ENCODE measurements at places on chromosomes 11 and 22.

DNA sequence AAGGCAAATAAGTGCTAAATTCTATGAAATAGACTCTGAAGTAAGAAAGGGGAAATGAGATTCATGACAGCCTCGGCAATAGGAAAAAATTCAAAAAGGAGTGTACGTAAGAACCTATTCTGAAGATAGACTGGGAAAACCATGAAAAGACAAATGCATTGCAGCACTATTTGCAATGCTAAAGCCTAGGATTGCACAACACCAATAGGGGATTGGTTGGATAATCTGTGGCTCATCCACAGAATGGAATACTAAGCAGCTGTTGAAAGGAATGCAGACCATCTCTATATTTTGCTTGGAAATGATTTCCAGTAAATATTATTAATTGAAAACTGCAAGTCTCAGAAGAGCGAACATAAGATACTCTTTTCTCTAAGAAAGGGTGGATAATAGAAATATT, 91.7 kb upstream of the CLMP start:
- DNase-seq, result no peak

- DNase-seq, result no peak
Measured at GRCh38 chr11:46357483-46357936, 10.2 kb downstream of the DGKZ start.

DNA sequence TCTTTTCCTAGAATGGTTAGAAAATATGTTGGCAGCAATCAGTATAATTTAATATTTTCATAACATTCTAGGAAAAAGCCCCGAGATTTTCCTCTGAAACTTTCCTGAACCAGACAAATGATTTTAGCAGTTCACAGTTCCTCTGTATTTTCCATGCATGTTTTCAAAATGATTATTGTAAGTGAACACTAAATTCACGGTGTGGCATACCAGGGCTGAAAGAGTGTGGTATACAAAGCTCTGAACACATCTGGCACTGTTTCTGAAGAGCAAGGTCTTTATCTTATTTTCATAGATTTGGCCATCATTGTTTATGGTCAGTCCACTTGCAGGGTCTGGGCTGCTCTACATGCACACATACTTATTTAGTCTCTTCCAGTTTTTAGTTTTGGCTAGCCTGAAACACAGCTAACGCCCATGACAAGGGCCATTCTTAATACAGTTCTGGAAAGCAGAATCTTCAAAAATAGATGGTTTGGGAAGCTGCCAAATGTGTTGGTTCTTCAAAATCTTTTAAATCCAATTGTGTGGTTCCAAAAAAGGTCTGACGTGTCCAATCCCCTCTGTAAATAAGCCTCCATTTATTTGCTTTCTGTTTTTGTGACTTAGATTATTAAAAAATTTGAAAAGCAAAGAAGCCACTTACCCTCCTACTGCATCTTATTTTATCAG, 7.9 kb upstream of the GAB2 start:
- DNase-seq, result no peak

DNA sequence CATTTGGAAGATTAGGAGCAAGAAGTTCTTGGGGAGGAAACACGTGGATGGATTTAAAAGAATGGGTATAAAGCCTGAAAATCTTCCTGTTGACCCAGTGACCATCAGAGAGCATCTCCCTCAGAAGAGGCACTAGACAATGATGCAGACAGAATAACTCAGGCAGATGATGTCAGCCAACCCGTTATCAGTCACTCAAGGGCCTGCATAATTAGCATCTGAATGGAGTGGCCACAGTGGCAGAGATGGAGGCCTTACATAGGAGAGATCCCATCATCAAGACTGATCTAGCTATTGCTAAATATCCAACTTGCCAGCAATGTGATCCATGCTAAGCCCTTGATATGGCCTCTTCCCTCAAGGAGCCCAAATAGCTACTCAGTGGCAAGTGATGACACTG, 70.7 kb upstream of the CD82 start:
- DNase-seq, result no peak

- no peak for DNase-seq
Measured at GRCh38 chr11:2088746-2089535, 50.2 kb downstream of the IGF2 start.

GRCh38 chr22:27609451-27609888, 192.1 kb downstream of the MN1 start:
- DNase-seq, result no peak

DNA sequence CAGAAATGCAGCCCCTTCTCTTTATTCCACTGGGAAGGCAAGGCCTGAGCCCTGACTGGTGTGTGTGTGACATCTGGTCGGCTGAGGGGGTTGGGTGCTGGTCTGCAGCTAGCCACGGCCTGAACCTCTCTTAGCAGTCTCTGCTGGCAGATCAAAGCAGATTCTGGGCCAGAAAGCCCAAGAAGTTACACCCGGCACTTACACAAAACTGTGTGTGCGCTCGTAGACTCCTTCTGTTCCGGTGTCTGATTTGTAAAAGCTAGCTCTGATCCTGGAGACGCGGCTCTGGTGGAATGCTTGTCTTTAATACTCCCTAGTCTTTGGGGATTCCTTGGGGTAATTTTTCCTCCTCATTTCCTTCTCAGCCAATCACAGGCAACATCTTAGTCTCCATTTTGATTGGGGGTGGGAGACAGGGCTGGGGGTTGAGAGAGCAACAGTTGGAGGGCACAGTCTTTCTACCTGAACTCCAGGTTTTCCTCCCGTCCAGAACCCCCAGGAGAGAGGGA, 5.5 kb downstream of the PKNOX2 start:
- DNase-seq, result no peak

DNA sequence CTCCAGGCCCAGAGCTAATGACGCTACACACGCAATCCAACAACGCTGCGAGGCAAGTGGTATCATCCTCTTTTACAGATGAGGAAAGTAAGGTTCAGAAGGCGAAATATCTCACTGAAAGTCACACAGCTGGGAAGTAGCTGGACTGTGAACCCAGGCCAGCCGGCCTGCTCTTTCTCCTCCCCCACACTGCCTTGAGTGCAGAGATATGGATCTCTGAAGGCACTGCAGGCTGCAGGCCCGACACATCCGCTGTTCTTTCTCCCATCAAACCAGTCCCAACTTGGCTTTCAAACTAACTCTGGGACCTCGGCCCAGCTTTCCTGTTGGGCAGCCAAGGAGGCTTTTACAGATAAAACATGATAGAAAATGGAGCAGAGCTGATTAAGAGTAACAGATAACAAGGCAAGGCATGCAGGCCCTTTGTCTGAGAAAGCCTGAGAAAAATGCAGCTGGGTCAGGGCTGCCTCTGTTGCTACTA, 64.0 kb upstream of the PTPRJ start:
- DNase-seq, result no peak

- DNase-seq, result no peak
Measured at GRCh38 chr11:29300420-29300819, 716.4 kb downstream of the KCNA4 start.

DNA sequence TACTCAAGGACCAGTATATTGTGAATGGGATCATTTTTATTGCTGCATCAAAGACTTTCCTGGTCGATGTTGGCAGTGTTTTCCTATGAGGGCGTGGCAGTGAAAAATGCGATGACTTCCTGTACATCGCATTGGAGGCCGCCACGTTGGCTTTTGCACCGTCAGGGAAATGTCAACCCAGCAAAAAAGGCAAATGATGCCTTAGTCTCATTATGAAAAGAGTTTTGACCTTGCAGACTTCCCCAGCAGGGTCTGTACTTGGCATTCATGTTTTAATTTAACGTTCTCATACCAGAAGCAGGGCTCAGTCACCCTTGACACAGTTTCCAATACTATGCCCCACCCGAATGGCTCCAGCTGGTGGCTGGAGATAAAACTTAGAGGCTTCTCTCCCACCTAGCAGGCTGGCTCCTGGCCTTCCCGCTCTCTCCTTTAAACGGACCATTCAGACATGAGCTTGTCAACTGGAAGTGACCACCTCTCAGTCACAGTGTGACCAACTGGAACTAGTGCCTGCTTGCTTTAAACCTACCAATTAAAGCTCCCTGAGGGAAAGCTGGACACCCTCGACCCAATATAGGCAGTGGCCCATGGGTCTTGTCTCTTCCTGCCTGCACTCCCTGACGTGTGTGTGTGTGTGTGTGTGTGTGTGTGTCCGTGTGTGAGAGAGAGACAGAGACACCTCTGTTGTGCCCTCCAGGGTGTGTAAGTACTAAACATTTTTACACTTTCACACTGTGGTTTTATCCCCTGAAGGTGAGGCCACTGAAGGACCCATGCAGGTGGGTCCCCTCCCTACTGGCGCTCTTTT, 8.7 kb upstream of the GDPD5 start:
- DNase-seq, result no peak

DNA sequence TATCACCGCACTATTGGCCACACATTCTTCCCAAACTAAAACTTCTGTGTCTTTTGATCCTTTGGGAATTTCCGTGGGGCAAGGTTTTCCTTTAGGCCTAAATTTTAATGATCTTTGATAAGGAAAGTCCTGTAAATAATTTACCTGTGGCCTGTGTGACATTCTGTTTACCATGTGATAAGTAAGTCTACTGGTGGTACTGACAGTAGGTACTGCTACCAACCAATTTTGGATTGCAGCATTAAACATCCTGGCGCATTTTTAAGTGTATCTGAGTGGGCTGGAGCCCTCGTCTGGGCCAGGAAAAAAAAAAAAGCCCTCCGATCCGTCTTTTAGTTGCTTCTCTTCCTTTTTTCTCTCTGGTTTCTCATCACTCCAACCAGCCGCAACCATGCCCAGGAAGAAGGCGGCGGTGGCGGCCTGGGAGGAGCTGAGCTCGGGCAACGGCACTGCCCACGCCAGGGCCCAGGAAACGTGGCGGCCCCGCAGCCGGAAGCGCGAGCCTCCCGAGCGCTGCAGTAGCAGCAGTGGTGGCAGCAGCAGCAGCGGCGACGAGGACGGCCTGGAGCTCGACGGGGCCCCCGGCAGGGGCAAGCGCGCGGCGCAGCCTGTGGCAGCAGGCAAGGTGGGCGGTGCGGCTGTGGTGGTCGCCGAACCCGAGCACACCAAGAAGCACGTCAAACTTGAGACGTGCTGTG, 33.6 kb downstream of the ASRGL1 start:
- no peak for DNase-seq

DNA sequence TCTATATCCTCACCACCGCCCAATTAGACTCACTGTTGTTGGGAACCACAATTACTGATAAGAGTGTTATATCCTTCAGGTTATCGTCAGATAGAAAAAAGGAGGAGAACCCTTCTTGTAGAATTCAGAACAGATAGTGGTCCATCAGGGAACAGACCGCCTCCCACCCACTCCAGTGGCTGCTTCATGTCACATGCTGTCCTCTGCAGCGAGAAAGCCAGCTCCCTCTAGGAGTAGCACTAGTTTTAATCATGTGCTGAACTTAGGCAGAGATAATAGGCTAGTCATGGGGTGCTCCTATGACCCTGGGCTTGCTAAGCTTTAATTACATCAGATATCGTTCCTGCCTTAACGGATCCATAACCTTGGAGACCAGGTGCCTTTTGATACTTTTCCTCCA, 51.5 kb upstream of the RAB1B start:
- DNase-seq, result no peak

DNA sequence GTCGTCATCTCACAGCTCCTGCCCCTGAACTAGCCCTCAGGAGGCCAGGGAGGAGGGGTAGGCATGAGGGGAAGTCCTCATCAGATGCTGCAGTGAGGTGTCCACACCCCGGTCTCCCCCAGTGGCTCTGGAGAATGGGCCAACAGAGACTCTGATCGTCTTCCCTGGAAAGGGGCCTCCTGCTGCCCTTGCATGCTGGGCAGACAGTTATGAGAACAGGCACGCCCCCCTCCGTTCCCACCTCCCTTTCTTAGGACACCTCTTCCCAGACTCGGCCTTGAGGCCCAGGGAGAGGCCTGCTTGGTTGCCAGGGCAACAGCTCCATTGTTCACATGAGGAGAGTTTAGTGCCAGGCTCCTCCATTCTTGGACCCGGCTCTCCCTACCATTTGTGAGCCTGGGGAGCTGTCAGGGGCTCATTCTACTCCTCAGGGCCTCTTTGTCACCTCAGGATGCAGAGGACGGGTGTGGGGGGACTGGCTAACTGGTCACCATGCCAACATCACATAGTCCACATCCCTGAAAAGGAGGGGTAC, 157.7 kb downstream of the TTC17 start:
- no peak for DNase-seq

DNA sequence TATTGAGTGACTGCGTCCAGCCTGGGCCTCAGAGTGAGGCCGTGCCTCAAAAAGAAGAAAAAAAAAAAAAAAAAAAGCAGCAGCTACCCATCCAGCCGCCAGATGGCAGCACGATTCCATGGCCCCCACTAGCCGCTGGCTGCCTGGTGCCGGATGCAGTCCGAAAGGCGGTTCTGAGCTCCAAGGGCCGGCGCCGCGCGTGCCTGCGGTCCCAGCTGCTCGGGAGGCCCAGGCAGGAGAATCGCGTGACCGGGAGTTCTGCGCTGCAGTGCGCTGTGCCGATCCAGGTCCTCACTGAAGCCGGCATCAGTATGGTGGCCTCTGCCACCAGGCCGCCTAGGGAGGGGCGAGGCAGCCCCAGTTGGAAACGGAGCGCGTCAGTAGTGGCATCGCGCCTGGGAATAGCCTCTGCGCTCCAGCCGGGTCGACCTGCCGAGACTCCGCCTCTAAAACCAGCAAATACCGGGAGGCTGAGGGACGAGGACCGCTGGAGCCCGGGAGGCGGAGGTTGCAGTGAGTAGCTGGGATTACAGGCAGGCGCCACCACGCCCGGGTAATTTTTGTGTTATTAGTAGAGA, 19.3 kb downstream of the SCARF2 start:
- peak; percentile 55 for DNase-seq

GRCh38 chr11:83662494-83662893, 376.3 kb upstream of the CCDC90B start:
- no peak for DNase-seq
